Umbilical cord (tissue), 2 donors: ENCODE measurements at places on chromosomes 11 and 22. TPM values are rescaled to one million over a fixed set of nuclear protein-coding genes. Genes with fewer than 3 reads are reported as not detected.

Gene SCGB1D4
- not detected for total RNA-seq

Gene ADM
- total RNA-seq = 31.5 TPM

Gene IL10RA
- total RNA-seq = 4.8 TPM

Gene P2RX3
- total RNA-seq = not detected

Gene VWCE
- total RNA-seq = not detected

Gene NAV2
- total RNA-seq = 14.7 TPM

Gene P4HA3
- total RNA-seq = 24.6 TPM

Gene DESI1
- 14.7 TPM for total RNA-seq

Gene KCNK7
- total RNA-seq = not detected

DNA sequence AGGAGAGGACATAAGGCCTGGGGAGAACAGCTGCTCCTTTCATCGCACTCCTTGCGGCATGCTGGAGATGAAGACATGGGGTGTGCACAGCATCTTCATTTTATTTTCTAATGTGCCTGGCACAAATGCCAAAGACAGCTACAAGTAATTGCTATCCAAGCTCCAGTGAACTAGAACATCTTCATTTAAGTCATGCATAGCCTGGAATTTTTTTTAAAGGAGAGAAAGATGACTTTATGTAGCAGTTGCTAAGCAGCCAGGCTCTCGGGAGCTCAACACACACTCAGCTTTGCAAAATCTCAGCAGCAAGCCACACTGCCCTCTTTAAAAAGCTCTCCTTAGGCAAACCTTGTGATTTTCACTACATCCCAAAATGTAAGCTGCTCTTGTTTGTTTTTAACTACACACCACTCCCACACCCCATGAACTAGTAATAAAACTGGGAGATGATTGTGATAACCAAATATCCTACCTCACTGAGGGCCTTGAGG lies 164.5 kb upstream of the POU2AF2 start:
- peak; percentile 90 for DNase-seq

- DNase-seq = no peak
Measured at GRCh38 chr22:32587449-32587848, 112.8 kb downstream of the FBXO7 start.

GRCh38 chr11:41400819-41401382 lies 58.6 kb downstream of the LRRC4C start:
- DNase-seq = peak; percentile 13

DNA sequence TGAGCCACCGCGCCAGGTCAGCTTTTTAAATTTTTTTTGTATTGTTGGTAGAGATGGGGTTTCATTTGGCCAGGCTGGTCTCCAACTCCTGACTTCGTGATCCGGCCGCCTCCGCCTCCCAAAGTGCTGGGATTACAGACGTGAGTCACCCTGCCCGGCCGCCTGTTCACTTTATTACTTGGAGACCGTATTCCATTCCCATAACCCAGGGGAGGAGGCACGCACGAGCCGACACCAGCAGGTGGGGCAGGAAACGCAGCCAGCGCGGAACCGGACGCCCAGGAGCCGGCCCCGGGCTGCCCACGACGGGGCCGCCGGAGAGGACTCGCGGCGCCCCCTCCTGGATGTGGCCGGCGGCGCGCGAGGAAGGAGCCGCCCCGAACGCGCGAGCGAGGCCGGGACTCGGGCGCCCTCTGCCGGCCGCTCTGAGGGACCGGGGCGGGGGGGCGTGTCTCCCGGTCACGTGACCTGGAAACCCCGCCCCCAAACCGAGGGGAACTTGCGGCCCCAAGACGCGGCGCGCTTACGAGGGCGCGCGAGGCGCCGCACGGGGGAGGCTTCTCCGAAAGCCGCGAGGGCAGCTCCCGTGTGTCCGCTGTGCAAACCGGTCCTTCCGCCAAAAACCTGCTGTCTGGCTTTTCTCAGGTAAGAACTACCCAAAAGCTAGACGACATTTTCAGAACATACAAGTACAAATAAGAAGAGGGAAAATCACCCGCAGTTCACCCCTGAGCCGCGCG lies 11.6 kb upstream of the RNH1 start:
- DNase-seq = peak; percentile 90

DNA sequence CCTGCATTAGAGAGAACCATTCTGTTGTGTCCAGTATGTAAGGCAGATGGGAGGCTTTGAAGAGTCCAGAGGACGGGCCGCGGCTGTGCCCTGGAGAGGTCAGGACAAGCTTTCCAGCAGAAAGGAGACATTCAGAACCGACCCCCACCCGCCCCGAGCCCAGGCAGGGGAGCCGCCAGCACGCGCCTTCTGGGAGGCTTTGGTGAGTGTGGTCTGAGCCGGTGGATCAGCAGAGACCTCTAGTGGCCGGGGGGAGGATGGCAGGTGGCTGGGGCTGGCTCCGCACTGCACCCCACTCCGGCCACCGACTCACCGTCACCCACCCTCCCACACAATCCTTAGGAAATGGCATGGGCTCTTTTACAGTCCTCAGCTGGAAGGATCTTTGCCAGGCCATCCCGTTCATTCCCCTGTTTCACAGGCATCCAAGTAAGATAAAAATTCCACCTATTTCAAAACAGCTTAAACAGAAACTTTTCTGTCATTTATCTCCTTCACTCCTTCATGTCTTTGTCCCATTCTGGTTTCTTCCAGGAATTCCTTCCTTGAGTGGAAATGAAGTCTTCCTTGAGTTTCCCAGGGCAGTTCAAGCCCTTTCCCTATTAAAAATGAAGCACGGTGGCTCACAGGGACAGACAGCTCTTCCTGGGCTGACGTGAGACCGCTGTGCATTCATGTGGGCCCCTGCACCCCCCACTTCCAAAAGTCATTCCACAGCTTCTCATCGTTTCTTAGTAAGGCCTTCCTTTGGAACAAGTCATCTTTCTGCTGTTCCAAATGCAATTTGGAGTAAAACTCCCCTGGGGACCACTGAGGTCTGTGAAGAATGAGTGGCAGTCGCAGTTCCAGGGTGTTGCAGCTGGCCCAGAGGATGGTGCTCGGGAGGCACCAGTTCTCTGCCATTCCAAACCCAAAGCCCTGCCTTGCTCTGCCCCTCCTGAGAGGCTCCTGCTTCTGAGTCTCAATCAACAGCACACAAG lies 91.0 kb downstream of the FEZ1 start:
- DNase-seq = peak; percentile 64

DNA sequence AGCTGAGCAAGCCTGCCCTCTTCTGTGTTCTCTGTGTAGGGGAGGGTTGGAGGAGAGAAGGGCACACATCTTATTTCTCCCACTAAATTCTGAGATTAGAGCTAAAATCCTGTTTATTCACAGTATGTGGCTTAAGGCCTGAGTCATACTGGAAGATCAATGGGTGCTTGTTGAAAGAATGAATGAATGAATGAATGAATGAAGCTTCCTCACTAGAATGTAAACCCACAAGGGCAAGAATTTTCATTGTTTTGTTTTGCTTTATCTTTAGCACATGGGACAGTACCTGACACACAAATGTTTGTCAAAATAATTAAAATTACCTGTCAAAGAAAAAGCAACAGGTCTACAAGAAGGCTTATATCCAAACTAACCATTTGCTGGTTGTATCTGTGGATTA lies 50.6 kb upstream of the PAK1 start:
- DNase-seq = no peak

DNA sequence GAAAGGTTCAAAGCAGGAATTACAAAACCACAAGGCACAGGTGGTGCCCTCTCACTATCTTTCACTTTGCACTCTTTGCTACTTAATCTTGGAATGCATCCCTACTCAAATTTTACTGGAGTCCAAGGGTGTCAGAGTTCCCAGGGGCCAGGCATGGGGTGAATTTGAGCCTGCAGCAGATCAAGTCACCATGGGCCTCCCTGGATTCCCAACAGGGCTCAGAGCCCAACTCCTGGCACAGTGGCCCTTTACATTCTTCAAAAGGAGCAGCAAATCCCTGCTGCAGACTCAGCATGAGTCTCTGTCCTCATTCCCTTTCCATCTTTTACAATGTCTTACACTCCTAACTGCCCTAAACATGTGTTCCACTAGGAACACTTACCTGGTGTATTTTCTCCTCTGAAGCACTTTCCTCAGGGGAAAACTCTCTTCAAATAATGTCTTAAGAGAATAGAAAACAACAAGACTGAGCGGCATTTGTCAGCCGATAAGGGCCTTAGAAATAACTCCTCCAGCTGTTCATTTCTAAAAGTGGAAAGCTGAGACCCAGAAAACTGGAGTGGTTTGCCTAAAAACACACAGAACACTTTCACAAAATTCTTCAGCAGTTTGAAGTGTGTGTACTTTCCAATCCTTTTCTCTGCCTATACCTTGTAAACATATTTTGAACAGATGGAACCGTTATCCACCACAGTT lies 596.0 kb downstream of the INSC start:
- peak; percentile 61 for DNase-seq

DNA sequence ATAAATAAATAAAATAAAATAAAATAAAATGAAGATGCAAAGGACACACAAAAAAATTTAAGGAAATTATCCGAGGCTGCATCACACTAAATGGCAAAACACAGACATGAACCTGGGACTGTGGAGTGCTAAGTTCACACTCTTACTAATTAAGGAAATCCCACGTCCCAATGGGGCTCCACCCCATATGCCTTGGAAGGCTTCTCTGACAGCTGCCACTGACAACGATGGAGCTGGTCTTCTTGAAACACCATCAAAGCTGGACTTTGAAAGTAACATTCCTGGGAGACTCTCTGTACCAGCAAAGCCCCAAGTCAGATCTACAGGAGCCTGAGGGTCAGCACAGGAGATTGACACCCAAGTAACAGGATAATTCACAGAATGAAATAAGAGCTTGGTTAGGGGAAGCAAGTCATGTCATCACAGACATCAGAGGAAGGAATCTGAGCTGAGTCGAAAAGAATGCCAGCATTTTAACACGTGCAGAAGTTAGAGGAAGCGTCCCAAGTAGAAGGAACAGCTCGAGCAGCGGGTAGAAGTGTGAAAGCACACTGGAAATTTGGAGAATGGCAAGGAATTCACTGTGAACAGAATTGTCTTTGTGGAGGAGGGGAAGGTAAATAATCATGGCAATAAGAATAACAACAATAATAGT lies 13.8 kb downstream of the TPST2 start:
- peak; percentile 24 for DNase-seq

DNA sequence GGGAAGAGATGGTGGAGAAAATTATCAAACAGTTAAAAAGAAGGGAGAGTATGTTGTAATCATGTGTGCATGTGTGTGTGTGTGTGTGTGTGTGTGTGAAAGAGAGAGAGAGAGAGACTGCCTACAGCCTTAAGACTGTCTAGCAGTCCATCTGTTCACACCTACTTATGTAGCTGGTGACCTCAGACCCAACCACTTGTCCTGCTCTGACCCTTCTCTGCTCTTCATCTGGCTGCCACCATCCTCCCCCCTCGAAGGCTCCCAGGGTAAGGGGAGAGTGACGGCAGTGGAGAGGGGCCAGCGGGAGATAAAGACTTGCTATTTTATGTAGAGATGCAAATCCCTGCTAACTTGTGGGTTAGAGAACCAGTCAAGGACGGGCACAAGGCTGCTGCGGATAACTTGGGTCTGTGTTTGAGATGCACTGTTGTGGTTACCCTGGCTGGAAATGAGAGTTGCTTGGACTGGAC lies 24.9 kb upstream of the GRAMD1B start:
- peak; percentile 21 for DNase-seq

DNA sequence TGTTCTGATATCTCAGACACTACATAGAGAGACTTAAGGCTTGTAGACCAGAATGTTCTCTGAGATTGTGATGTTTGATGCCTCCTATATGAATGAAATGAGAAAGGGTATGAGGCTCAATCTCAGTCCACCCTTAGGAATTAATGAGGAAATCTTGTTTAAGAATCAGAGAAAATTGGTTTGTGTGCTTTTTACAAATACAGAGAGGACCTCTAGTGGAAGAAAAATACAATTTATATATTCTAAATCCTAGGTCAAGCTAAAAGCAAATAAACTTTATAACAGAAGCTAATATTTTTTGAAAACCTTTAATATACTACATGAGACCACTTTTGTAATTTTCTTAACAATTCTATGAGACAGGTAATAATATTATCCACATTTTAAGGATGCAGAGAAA lies 5.0 kb upstream of the OR52H1 start:
- peak; percentile 4 for DNase-seq

DNA sequence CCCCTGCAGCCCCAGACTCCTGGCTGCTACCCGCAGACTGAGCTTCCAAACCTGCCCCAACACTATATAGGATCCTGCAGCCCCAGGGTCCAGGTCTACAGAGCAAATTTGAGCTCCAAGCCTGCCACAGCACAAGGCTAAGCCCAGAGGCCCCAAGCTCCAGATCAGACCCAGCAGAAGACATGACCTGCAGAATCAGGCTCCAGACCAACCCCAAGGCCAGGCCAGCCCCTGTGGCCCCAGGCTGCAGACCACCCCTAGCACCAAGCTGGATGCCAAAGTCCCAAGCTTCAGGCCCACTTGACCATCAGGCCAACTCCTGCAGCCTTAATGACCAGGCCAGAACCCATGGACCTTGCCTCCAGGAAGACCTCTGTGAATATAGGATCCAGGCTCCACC lies 145.3 kb downstream of the DLG2 start:
- DNase-seq = no peak

DNA sequence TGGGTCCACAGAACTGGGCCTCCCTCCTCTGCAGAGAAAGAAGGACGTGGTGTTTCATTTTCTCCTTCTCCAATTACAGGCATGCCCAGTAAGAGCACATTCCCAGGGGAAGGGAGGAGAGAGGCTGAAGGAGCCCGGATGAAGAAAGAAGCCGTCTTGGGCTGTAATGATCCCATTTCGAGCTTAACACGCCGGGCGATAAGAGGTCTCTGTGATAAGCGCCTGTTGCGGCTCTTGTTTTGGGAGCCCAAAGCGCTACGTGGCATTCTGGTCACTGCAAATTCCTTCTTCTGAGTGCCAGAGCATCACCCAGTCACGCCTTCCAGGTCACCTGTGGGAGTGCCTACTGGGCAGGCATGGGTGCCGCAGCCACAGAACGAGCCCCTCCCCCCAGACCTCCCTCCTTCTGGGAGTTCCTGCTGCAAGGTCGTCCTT lies 57.5 kb downstream of the ANO1 start:
- DNase-seq = peak; percentile 85

GRCh38 chr22:38316364-38317121 lies 690 bp downstream of the CSNK1E start:
- DNase-seq = peak; percentile 64
